ENCODE measurements at places on chromosomes 16 and 17. TPM values are rescaled to one million over a fixed set of nuclear protein-coding genes. Genes with fewer than 3 reads are reported as not detected.

The ZP2 gene
- not detected for total RNA-seq

The SYCE1L gene
- 25.7 TPM for total RNA-seq

The IRF8 gene
- total RNA-seq: 0.61 TPM

The EPX gene
- not detected for total RNA-seq

The CDH8 gene
- 2.5 TPM for total RNA-seq

The CRISPLD2 gene
- total RNA-seq: 4.6 TPM

The RASL10B gene
- total RNA-seq: 0.15 TPM

The CCL4 gene
- 1.2 TPM for total RNA-seq

The RPS15A gene
- 1,686 TPM for total RNA-seq

The SPSB3 gene
- 31.6 TPM for total RNA-seq

The HS3ST3B1 gene
- 2.4 TPM for total RNA-seq

The USH1G gene
- total RNA-seq: 3.1 TPM

The EPOP gene
- total RNA-seq: 37.9 TPM

The CACNA1G gene
- total RNA-seq: 3.4 TPM

The CCL22 gene
- total RNA-seq: 0.66 TPM

The NOL3 gene
- 54.0 TPM for total RNA-seq

The NLK gene
- total RNA-seq: 12.8 TPM
